ENCODE measurements at places on chromosomes 6 and 20. TPM values are rescaled to one million over a fixed set of nuclear protein-coding genes. Genes with fewer than 3 reads are reported as not detected.
A peak's percentile ranks its signal among the peaks of the same experiment; 100 is the strongest.

GRCh38 chr20:3208786-3209256 is 477 bp upstream of the ITPA start:
- H3K36me3 ChIP-seq = no peaks in the 10 kb centered on the region
- DNase-seq = no peak
- peak overlapping the region; percentile 58 for H3K27ac ChIP-seq
- H3K4me3 ChIP-seq = peak overlapping the region; percentile 78
- peaks cover 26% of the 10 kb centered on the region for H3K4me1 ChIP-seq

DNA sequence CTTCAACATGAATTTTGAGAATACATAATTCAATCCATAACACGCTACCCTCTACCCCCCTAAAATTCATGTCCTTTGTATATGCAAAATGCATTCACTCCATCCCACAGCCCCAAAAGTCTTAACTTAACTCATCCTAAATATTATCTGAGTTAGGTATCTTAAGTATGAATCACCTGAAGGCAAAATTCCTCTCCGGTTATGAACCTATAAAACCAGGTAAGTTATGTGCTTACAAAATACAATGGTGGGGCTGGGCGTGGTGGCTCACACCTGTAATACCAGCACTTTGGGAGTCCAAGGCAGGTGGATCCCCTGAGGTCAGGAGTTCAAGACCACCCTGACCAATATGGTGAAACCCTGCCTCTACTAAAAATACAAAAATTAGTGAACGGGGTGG is 23.5 kb upstream of the PRSS35 start:
- no peaks in the 10 kb centered on the region for H3K4me1 ChIP-seq
- no peak overlapping the region for H3K4me3 ChIP-seq
- DNase-seq = no peak
- H3K36me3 ChIP-seq = no peaks in the 10 kb centered on the region
- no peak overlapping the region for H3K27ac ChIP-seq

GRCh38 chr6:43220439-43220951 is 8.8 kb downstream of the DNPH1 start:
- DNase-seq = no peak
- no peak overlapping the region for H3K4me3 ChIP-seq
- no peaks in the 10 kb centered on the region for H3K27me3 ChIP-seq
- no peaks in the 10 kb centered on the region for H3K36me3 ChIP-seq
- no peak overlapping the region for H3K27ac ChIP-seq
- no peaks in the 10 kb centered on the region for H3K4me1 ChIP-seq

DNA sequence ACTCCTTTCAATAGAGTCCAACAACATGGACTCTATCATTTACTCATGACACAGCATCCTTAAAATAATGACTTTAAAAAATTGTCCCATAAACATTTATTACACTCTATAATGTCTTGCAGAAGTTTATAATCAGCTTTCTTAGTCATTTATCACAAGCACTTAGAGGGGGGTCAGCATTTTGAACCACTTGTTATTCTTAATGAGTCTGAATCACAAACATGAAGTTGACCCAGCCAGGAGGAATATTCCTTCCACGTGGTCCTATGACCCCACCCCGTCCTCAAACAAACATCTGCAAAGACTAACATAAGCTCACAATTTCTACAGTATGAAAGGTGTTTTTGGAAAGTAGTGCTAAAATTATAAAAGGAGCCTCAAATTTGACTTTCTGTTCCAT is 91.1 kb downstream of the MTFR2 start:
- H3K27ac ChIP-seq = peak overlapping the region; percentile 63
- DNase-seq = no peak
- H3K4me3 ChIP-seq = no peak overlapping the region
- H3K27me3 ChIP-seq = no peaks in the 10 kb centered on the region
- H3K4me1 ChIP-seq = peaks cover 22% of the 10 kb centered on the region

GRCh38 chr20:37209661-37210314 is 30.4 kb upstream of the MROH8 start:
- DNase-seq = no peak
- H3K27me3 ChIP-seq = no peaks in the 10 kb centered on the region
- H3K4me1 ChIP-seq = no peaks in the 10 kb centered on the region
- no peak overlapping the region for H3K4me3 ChIP-seq

- no peaks in the 10 kb centered on the region for H3K27me3 ChIP-seq
- H3K4me3 ChIP-seq = no peak overlapping the region
- H3K27ac ChIP-seq = no peak overlapping the region
- H3K4me1 ChIP-seq = no peaks in the 10 kb centered on the region
- DNase-seq = no peak
Measured at GRCh38 chr6:104212977-104213668, 646.6 kb downstream of the HACE1 start.

DNA sequence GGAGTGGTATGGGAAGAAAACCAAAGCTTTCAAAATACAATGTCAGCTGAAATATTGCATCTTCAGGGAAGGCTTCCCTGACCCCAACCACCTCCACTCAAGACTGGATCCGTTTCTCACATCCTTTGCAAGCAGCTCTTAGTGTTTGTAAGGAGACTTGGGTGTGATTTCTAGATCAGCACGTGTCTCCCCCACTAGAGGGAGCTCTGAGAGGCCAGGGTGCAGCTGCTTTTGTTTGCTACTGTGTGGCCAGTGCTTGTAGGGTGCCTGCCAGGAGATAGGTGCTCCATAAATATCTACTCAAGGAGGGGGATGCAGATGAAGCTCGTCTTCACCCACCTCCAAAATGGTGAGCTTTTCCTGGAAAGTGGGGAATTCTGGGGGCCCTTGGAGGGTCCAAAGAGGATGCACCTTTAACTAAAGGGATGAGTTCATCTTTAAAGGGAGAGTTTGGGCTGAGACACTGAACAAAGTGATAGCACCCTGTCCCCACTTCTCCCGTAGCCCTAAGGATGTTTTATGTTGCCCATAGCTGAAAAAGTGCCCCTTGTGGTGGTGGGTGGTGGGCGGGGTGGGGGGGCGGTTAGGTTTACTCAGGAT is 52.6 kb upstream of the MAFB start:
- H3K4me3 ChIP-seq = no peak overlapping the region
- no peaks in the 10 kb centered on the region for H3K4me1 ChIP-seq
- DNase-seq = no peak
- no peaks in the 10 kb centered on the region for H3K36me3 ChIP-seq
- no peak overlapping the region for H3K27ac ChIP-seq

DNA sequence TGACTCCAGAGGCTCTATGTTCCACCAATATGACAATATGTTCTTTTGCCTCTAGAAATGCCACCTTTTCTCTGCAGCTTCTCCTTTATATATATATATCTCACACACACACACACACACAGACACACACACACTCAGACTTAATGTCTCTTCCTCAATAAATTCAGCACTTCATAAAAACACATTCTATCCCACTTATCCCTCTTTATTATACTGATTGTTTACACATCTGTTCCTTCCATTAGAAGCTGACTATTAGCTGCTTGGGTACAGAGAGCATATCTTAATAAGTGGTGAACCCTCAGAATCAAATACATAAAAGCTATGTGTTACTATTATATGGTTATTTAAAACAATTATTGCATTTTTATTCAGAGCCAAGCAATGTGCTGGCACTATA is 23.3 kb downstream of the NRSN1 start:
- H3K27ac ChIP-seq = no peak overlapping the region
- no peaks in the 10 kb centered on the region for H3K27me3 ChIP-seq
- H3K36me3 ChIP-seq = no peaks in the 10 kb centered on the region
- no peak overlapping the region for H3K4me3 ChIP-seq
- DNase-seq = no peak
- no peaks in the 10 kb centered on the region for H3K4me1 ChIP-seq

DNA sequence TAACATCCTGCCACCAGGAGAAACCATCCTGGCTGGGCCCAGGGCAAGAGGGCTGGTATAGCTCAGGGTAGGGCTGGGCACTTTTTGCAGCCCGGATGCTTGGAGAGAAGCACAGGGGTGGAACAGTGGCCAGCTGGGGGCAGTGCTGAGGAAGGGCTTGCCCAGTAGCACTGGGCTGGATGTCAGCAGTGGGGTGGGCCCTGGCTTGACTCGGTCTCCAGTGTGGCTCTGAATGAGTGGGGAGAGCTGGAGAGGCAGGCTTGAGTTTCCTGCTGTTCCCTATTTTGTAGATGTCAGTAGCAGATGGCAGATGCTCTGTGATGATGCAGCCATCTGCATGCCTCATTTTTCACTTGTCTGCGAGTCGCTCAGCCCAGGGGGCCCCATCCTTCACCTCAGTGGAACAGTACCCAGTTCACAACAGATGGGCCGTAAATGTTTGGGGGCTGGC is 56.3 kb upstream of the TULP1 start:
- H3K36me3 ChIP-seq = peaks cover 18% of the 10 kb centered on the region
- no peaks in the 10 kb centered on the region for H3K27me3 ChIP-seq
- H3K4me1 ChIP-seq = no peaks in the 10 kb centered on the region
- DNase-seq = no peak

DNA sequence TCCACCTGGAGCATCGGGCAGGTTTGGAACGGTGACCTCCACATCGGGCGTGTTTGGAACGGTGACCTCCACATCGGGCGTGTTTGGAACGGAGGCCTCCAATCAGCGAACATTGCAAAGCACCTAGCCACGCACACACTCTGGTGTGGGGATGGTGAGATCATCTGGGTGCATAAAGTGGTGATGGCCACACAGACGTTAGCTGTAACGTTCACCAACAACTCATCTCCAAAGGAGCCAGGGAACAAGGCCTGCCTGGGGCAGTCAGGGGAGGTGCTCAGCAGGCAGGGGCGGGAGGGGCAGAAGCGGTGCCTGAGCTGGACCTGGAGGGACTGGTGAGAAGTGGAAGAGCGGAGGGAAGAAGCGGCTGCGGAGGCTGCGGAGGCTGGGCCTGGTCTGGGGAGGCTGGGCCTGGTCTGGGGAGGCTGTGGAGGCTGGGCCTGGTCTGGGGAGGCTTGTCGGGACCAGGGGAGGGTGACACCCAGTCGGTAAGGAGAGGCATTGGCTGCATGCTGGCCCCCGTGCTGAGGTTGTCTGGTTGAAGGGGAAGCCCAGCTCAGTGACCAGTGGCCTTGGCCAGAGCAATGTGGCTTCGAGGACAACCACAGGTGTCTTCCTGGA is 89.9 kb downstream of the PSMB1 start:
- H3K27ac ChIP-seq = no peak overlapping the region
- no peak for DNase-seq
- no peaks in the 10 kb centered on the region for H3K36me3 ChIP-seq
- H3K27me3 ChIP-seq = no peaks in the 10 kb centered on the region

- H3K27ac ChIP-seq = no peak overlapping the region
- no peaks in the 10 kb centered on the region for H3K4me1 ChIP-seq
- DNase-seq = no peak
- no peak overlapping the region for H3K4me3 ChIP-seq
- no peaks in the 10 kb centered on the region for H3K27me3 ChIP-seq
Measured at GRCh38 chr20:23959054-23959453, 29.5 kb downstream of the GGTLC1 start.

- no peak overlapping the region for H3K4me3 ChIP-seq
- no peak overlapping the region for H3K27ac ChIP-seq
- no peaks in the 10 kb centered on the region for H3K36me3 ChIP-seq
- no peak for DNase-seq
Measured at GRCh38 chr6:167829513-167829912, 2.8 kb downstream of the AFDN start.

DNA sequence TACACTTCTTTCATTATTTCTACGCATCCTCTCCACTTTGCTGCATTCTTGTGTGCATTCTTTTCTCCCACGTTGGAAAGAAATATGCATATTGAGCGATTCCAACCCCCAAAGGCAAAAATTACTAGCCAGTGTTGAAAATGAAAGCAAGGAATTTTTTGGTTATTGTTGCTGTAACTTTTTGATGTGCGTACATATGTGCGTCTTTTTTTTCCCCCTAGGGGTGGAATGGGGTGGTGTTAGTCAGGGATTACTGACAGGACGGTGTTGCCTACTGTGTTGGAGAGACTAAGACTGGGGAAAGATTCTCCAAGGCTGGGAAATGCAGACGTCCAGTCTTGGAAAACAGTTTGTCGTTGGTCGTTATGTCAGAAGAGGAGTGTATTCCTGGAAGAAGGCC is 44.2 kb upstream of the ESR1 start:
- H3K4me1 ChIP-seq = peaks cover 5% of the 10 kb centered on the region
- H3K27ac ChIP-seq = peak overlapping the region; percentile 55
- H3K4me3 ChIP-seq = peak overlapping the region; percentile 11
- DNase-seq = no peak
- H3K27me3 ChIP-seq = no peaks in the 10 kb centered on the region

- H3K27ac ChIP-seq = no peak overlapping the region
- H3K4me3 ChIP-seq = no peak overlapping the region
- peaks cover 9% of the 10 kb centered on the region for H3K4me1 ChIP-seq
- no peak for DNase-seq
- H3K36me3 ChIP-seq = no peaks in the 10 kb centered on the region
Measured at GRCh38 chr6:37920667-37921066, 101.1 kb downstream of the ZFAND3 start.

DNA sequence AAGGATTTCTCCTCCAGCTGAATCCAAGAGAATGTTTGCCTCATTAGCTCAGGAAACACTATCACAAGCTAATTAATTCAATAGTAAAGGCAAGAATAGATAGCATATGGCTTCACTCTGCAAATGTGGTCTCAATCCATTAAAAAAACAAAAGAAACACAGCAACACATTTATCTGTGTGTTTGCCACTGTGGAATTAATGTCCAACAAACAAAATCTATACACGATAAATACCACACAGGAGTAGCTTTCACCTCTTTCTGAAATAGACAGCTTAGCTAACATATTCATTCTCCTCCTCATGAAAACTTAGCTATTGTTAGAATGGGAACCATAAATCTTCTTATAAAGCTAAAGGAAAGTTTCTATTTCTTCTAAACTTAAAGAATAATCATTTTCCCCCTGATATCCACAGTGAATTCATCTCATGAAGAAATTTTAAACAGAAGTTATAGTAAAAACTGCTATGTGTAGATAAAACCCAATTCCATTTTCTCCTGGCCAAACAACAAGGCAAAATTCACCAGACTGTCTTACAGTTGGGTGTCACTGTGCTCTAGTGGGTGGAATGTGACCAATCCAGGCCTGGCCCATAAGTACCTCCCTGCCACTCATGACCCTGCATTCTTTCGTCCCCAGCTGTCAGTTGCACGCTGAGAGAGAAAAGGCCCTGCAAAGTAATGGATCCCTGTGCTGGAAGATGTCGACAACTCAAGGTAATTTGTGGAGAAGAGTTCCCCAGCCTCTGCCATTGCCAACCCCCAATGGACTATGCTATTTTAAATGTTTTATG is 92.9 kb upstream of the NRSN1 start:
- DNase-seq = no peak
- H3K4me3 ChIP-seq = no peak overlapping the region
- H3K4me1 ChIP-seq = no peaks in the 10 kb centered on the region
- no peak overlapping the region for H3K27ac ChIP-seq

GRCh38 chr6:26296556-26296856 is 68.5 kb upstream of the BTN3A2 start:
- H3K36me3 ChIP-seq = no peaks in the 10 kb centered on the region
- no peaks in the 10 kb centered on the region for H3K27me3 ChIP-seq
- DNase-seq = no peak
- H3K4me3 ChIP-seq = no peak overlapping the region
- no peak overlapping the region for H3K27ac ChIP-seq

The SPAG4 gene
- 6.9 TPM for total RNA-seq

The ZBTB12 gene
- 1.7 TPM for total RNA-seq

The PIGT gene
- total RNA-seq = 81.0 TPM

The BMP5 gene
- total RNA-seq = not detected

The ADGRF5 gene
- 10.3 TPM for total RNA-seq

The BTN1A1 gene
- total RNA-seq = not detected

The PPIL6 gene
- 3.9 TPM for total RNA-seq

Data from vagina (tissue), 2 donors.